Foreskin keratinocyte (primary cell): ENCODE measurements at places on chromosomes 1 and 21. TPM values are rescaled to one million over a fixed set of nuclear protein-coding genes. Genes with fewer than 3 reads are reported as not detected.

DNA sequence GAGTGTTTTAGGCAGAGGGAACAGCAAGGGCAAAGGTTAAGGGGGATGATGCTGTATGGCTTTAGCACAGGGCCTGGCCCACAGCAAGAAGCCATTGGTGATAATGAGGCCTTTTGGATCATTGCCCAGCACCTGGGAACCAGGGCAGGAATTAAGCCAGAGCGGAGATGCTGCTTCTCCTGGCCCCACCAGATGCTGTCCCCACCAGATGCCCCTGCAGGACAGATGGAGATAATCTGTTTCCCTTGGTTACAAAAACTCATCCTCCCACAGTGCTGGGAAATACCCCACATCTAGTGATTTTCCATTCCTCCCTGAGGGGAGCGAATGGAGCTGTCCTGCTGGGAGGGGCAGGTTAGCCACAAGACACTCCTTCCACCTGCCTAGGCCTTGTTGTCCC is 18.8 kb downstream of the OPRD1 start:
- no peak for DNase-seq

- DNase-seq: no peak
These were observed 179.9 kb upstream of the ZC3H12A start for GRCh38 chr1:37294529-37294928.

AKR7A3 gene
- 0.18 and 0.27 TPM in 2 replicates for total RNA-seq

SPRR5 gene
- total RNA-seq: 0.24 and 0.32 TPM in 2 replicates

KRTAP6-3 gene
- not detected in 2 replicates for total RNA-seq
